Epithelial cell of umbilical artery (primary cell): ENCODE measurements at places on chromosomes 6 and 20. TPM values are rescaled to one million over a fixed set of nuclear protein-coding genes. Genes with fewer than 3 reads are reported as not detected.

LRRC73 gene
- 0.15 and 0.32 TPM in 2 replicates for total RNA-seq

SLC32A1 gene
- not detected in 2 replicates for total RNA-seq

SH3BGRL2 gene
- total RNA-seq, result 24.3 and 24.4 TPM in 2 replicates

GTSF1L gene
- 0.32 TPM in 1 of 2 replicates, not detected in the other for total RNA-seq

CCDC170 gene
- total RNA-seq, result 0.15 and 0.32 TPM in 2 replicates

ATF6B gene
- total RNA-seq, result 15.3 and 15.7 TPM in 2 replicates

RNF144B gene
- total RNA-seq, result 103 and 269 TPM in 2 replicates

VNN1 gene
- total RNA-seq, result under 0.01 TPM in 1 of 2 replicates, not detected in the other

VGLL2 gene
- not detected in 2 replicates for total RNA-seq

KATNA1 gene
- 28.9 and 40.4 TPM in 2 replicates for total RNA-seq

SLC26A8 gene
- not detected in 2 replicates for total RNA-seq
